Keratinocyte (primary cell): ENCODE measurements at places on chromosomes 12 and 14.

- DNase-seq = no peak
Measured at GRCh38 chr14:22464422-22465142, 124.4 kb downstream of the DAD1 start.

- peak; percentile 86 for DNase-seq
Measured at GRCh38 chr12:107091989-107092641, 1.2 kb downstream of the CRY1 start.

- DNase-seq = peak; percentile 33
Measured at GRCh38 chr12:104381731-104382480, 74.8 kb upstream of the CHST11 start.

- DNase-seq = no peak
Measured at GRCh38 chr12:124379938-124380754, 85.3 kb downstream of the RFLNA start.

- DNase-seq = no peak
Measured at GRCh38 chr14:90815572-90815821, 733 bp downstream of the TTC7B start.

- no peak for DNase-seq
Measured at GRCh38 chr14:22518073-22518472, 71.0 kb downstream of the DAD1 start.
